NCI-H1436 treated with DMSO at 0.1 percent for 48 hours (cell line): ENCODE measurements at places on chromosomes 1 and 21.

- DNase-seq, result no peak
These were observed 197.2 kb downstream of the NFIA start for GRCh38 chr1:61279570-61279969.

GRCh38 chr21:42010507-42011495 lies 641 bp upstream of the ZBTB21 start:
- DNase-seq, result no peak

DNA sequence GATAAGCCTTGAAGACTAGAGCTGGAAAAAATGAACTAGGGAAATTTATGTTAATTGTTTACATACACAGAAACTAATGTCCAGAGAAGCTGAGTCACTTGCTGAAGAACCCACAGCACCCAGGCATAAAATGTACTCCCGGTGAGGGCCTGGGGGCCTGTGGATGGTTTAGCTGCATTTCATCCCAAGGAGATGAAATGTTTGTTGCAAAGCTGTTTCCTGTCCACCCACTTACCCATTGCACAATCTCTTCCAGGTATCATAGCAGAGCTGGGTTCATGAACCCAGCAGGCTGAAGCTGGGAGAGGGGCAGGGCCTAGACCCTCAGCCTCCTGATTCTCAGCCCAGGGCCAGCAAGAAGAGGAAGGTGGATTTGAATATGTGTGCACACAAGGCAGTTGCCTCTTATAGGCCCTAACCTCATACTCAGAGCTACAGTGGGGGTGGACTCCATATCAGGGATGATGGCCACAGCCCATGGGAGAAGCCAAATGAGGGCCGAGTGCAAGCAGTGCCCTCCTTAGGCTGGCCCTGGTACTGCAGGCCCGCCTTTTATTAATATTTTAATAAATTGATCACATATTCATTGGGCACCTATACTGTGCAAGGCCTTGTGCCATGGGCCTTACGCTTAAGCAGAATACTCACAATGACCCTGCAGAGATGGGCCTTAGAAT lies 110.8 kb downstream of the LACTBL1 start:
- no peak for DNase-seq

- DNase-seq, result no peak
These were observed 33.1 kb downstream of the MIER1 start for GRCh38 chr1:66957938-66958337.

DNA sequence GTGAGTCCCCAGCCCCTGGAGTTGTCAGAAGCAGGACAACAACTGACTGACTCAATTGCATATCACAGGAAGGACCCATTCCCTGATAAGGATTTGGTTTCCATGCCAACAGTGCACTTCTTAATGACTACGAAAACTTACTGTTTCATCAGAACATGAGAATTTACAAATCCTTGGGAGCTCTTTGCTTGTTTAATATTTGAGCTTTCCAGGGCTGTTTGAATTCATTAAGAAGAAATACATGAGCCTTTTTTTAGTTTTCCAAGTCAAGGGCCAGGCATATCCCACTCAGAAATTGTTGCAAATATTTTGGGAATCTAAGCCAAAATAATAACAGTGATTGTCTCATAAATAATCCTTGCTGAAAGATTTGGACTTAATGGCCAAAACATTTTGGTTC lies 27.2 kb upstream of the COL24A1 start:
- no peak for DNase-seq

GRCh38 chr1:199723250-199723956 lies 304.1 kb upstream of the NR5A2 start:
- no peak for DNase-seq

GRCh38 chr1:101200513-101200912 lies 36.3 kb upstream of the S1PR1 start:
- no peak for DNase-seq

DNA sequence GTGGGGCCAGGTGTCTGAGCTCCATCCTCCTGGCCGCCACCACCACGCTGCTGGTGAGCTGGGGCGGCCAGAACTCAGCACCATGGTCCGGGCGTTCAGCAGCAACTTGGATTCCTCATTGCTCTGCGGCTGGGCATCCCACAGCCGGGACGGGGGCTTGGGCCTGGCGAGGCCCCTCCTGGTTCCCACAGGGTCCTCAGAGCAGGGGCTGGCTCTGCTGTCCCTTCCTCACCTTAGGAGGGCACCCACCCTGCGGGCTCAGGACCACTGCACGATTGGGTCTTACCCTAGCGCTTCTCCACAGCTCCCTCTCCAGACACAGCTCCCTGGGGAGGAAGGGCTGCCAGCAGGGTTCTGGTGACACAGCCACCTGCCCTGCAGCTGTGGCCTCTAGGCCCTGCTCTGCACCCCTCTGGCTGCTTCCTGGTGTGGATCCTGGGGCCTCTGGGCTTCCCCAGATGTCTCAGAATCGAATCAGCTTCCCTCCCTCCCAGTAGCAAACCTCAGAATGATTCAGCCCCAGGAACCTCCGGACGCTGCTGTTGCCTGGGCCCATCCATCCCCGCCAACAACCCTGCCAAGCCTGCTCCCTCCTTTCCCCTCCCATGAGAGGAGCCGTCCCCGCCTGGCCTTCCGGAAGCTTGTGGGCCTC lies 25.0 kb downstream of the CRYAA start:
- DNase-seq, result no peak
